GM23338 (cell line): ENCODE measurements at places on chromosomes 5 and 9. TPM values are rescaled to one million over a fixed set of nuclear protein-coding genes. Genes with fewer than 3 reads are reported as not detected.
A peak's percentile ranks its signal among the peaks of the same experiment; 100 is the strongest.

SLC6A19 gene
- polyA plus RNA-seq = not detected in 2 replicates

DNA sequence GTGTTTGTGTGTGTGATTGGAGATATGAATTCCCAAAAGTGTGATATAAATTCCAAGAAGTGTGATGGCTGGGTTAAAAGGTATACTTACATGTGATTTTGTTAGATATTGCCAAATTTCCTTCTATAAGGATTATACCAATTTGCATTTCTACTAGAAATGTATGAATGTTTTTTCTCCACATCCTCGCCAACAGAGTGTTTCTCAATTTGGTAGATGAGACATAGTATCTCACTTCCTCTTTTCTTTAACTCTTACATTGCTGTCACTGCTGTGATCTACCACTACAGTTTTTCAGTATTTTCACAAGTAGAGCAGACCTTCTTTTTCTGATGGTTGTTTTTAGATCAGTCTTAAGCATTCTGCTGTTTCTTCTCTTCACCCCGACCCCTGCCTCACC, 111.3 kb downstream of the FER start:
- H3K4me1 ChIP-seq = no peaks in the 10 kb centered on the region
- no peaks in the 10 kb centered on the region for H3K27me3 ChIP-seq
- H3K36me3 ChIP-seq = no peaks in the 10 kb centered on the region
- no peak for DNase-seq
- no peak overlapping the region for H3K27ac ChIP-seq

FAM193B gene
- 44.4 and 46.1 TPM in 2 replicates for polyA plus RNA-seq

SHISAL2B gene
- polyA plus RNA-seq = 21.1 and 24.4 TPM in 2 replicates

DNA sequence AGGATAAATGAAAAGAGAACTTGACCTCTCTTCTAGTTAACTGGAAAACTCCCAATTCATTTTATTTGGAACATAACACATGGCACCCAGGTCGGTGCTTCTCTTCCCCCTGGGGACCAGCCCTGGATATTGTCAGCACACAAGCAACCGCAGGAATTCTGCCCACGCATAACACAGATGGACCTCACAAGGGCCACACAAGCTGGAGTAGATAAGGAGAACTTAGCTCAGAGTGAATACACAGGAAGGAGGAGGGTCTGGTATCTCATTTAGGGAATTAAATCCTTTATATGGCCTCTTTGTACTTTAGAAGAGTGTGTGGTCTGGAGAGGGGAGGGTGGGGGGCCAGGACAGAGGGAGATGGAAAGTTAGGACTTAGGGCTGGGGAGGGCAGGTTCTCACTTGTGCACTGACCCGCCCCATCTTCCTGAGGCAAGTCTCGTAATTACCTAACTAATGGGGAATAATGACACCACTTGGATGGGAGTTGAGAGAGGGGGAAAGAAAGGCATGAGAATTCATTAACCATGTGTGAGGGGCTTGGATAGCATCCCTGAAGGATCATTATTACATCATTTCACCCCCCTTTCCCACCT, 341.2 kb upstream of the WWC1 start:
- peaks cover 27% of the 10 kb centered on the region for H3K4me1 ChIP-seq
- H3K27me3 ChIP-seq = no peaks in the 10 kb centered on the region
- DNase-seq = no peak
- no peak overlapping the region for H3K4me3 ChIP-seq

DNA sequence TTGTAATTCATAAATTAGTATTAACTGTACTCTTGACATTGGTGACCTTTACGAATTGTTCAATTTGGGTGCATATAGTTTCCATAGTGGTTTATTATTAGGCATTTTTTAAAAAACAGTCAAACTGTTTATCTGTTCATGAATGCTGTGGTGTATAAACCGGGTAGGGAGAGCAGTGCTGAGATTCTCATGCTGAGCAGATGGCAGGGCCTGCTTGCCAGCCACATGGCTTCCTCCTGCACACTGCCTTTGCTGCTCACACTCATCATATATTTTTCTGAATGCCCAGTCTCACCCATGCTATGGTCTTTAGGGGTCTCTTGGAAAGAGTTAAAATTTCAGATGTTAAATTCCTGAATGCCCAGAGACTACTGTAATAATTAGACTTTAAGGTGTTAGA, 40.8 kb downstream of the NNT start:
- no peaks in the 10 kb centered on the region for H3K4me1 ChIP-seq
- no peak overlapping the region for H3K4me3 ChIP-seq
- DNase-seq = no peak
- H3K27me3 ChIP-seq = no peaks in the 10 kb centered on the region
- no peak overlapping the region for H3K27ac ChIP-seq

CCL21 gene
- polyA plus RNA-seq = not detected in 2 replicates

GRCh38 chr9:137465000-137465719, 6.0 kb upstream of the NSMF start:
- H3K27ac ChIP-seq = no peak overlapping the region
- H3K27me3 ChIP-seq = no peaks in the 10 kb centered on the region
- no peak overlapping the region for H3K4me3 ChIP-seq
- H3K4me1 ChIP-seq = no peaks in the 10 kb centered on the region

SPATA31A3 gene
- not detected in 2 replicates for polyA plus RNA-seq

GRCh38 chr5:124060011-124060410, 548.0 kb downstream of the CSNK1G3 start:
- DNase-seq = no peak
- no peaks in the 10 kb centered on the region for H3K27me3 ChIP-seq
- H3K36me3 ChIP-seq = no peaks in the 10 kb centered on the region
- H3K27ac ChIP-seq = no peak overlapping the region
- no peak overlapping the region for H3K4me3 ChIP-seq

MEGF10 gene
- polyA plus RNA-seq = 3.7 and 4.5 TPM in 2 replicates

DNA sequence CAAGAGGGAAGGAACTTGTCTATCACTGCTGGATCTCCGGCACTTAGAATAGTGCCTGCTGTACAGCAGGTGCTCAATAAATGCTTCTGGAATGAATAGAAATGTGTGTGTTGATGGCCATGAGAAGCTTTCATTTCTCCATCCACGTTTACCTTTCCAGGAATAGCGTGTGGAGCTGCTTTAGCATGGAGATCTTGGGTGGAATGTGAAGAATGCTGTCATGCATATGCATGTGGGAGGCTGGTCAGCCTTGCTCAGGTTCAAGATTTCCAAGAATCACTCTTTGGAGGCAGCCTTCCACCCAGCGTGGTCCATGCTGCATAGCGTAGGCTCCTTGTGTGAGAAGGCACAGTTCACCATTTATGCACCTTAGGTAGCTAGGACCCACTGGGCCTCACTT, 19.2 kb downstream of the COL15A1 start:
- H3K36me3 ChIP-seq = no peaks in the 10 kb centered on the region
- H3K4me1 ChIP-seq = peaks cover 10% of the 10 kb centered on the region
- H3K27ac ChIP-seq = no peak overlapping the region
- DNase-seq = peak; percentile 73
- H3K4me3 ChIP-seq = no peak overlapping the region

CBY3 gene
- 0.37 and 0.38 TPM in 2 replicates for polyA plus RNA-seq

DNA sequence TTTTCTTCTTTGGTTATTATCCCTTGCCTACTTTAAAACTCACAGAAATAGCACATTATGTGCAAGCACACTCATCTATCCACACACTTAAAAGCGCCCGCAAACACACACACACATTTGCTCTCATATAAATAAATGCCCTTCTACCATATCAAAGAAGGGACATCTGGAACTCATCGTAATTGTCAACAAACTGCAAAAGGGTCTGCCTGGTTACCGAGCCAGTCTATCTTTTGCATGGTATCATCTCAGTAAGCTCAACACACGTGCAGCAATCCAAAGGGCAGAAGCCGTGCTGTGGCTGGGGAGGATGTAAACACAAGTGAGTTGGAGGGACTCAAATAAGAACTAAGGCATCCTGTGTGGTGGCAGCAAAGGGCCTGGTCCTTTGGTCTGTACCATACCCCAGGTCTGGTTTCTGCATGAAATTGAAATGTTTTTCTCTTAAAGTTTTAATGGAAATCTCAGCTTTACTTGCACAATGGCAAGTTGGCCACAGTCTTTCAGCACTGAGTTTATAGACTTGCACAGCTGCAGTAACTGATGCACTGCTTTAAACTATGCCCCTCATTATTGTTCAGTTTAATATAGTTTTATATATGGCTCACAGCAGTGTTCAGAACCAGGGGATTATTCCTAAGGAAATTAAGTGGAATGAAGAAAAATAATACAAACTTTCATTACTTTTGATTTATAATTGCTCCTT, 331.0 kb downstream of the ADAMTS6 start:
- no peaks in the 10 kb centered on the region for H3K36me3 ChIP-seq
- H3K4me1 ChIP-seq = no peaks in the 10 kb centered on the region
- no peak for DNase-seq
- no peak overlapping the region for H3K4me3 ChIP-seq
- H3K27me3 ChIP-seq = no peaks in the 10 kb centered on the region
- H3K27ac ChIP-seq = no peak overlapping the region

NR2F1 gene
- polyA plus RNA-seq = not detected in 2 replicates

- H3K27ac ChIP-seq = no peak overlapping the region
- no peaks in the 10 kb centered on the region for H3K36me3 ChIP-seq
- H3K4me3 ChIP-seq = no peak overlapping the region
- no peaks in the 10 kb centered on the region for H3K27me3 ChIP-seq
- H3K4me1 ChIP-seq = no peaks in the 10 kb centered on the region
- no peak for DNase-seq
Observed at GRCh38 chr5:140383300-140383699, 18.3 kb upstream of the ANKHD1 start.

PDE6A gene
- polyA plus RNA-seq = 0.08 TPM in 1 of 2 replicates, not detected in the other

DNA sequence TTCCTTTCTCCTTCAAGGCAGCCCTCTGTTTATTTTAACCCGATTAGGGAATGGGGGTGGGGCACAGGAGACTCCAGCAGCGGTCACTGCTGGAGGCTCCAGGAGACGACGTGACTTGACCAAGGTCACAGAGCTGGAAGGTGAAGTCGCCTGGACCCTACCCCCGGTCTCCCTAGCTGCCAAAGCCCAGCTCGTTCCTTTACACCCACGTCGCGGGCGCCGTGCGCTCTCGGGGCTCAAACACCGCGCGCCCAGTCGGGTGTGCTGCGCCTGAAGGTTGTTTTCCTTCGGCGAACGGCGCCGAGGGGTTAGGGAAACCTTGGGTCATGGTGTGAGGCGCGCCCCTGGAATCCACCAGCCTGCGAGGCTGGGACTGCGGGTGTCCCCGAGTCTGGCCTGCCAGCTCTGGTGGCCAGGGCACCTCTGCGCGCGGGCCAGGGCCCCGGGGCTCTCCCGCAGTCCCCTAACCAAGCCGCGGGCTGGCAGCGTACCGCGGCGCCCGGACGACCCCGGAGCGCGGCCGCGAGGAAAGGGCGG, 747 bp upstream of the UNC5A start:
- peak; percentile 45 for DNase-seq
- no peaks in the 10 kb centered on the region for H3K36me3 ChIP-seq
- peak overlapping the region; percentile 77 for H3K4me3 ChIP-seq
- peaks cover 50% of the 10 kb centered on the region for H3K27me3 ChIP-seq
- H3K27ac ChIP-seq = no peak overlapping the region
- peaks cover 10% of the 10 kb centered on the region for H3K4me1 ChIP-seq

- DNase-seq = no peak
- H3K4me3 ChIP-seq = no peak overlapping the region
- no peaks in the 10 kb centered on the region for H3K27me3 ChIP-seq
- H3K4me1 ChIP-seq = peaks cover 18% of the 10 kb centered on the region
Observed at GRCh38 chr5:160260881-160261815, 31.8 kb downstream of the FABP6 start.

DNA sequence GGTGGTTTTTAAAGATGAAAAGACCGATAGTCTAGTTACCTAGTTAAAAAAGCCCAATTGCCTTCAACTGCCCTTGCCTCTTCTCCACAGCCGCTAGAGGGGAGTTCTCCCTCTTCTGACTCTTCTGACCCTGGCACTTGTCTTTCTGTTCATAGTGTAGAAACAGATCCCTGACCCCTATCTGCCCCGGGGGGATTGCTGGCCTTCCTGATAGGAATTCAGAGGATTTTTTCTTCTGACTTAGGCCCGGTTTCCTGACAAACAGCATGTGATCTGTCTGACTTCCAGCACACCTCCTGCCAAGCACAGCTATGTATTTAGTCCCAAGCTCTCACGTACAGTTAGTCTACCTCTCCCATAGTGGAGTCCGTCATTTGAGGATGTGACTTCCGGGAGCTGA, 5.0 kb upstream of the TMEM268 start:
- H3K4me3 ChIP-seq = no peak overlapping the region
- H3K27me3 ChIP-seq = peaks cover 14% of the 10 kb centered on the region
- DNase-seq = peak; percentile 29
- H3K27ac ChIP-seq = no peak overlapping the region

SLC36A3 gene
- not detected in 2 replicates for polyA plus RNA-seq

UBE2D2 gene
- 166 and 172 TPM in 2 replicates for polyA plus RNA-seq

DNA sequence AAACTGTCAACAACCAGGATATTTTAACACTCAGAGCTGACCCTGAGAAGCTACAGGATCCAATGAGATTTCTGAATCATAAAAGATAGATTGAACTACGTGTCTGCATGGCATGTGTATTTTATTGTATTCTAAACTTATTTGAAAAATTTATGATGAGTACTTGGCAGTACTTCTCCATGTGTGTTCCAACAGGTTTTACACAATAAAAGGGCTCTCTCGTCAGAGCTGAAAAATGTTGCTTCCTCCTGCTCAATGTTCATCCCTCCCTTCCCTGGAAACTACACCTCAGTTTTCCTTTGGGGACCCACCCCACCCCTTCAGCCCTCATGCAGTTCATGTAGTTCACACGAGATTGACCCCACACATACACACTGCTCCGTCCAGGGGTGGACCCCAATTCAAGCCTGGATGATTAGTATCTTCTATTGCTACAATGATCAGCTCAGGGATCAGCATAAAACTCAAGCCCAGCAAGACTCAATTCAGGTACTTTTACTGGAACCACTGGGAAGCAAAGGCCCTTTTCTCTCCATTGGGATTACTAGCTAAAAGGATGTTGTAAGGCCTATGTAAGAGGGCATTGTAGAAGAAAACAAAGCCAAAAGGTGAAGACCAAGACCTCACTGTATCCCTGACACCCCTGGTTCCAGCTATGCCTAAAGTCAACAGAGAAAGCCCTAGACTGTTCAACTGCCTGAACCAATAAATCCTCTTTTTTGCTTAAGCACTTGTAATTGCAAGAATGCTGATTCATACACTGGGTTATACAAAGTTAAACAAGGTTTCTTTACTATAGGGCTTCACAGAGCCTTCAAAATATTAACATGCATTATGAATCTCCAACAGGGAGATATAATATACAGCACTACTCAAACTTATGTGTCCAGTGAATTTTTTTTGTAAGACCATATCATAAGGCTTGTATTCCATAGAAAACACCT, 112.6 kb downstream of the SAXO1 start:
- H3K4me3 ChIP-seq = no peak overlapping the region
- no peak overlapping the region for H3K27ac ChIP-seq
- no peaks in the 10 kb centered on the region for H3K4me1 ChIP-seq

- no peaks in the 10 kb centered on the region for H3K36me3 ChIP-seq
- H3K4me1 ChIP-seq = peaks cover 7% of the 10 kb centered on the region
- no peaks in the 10 kb centered on the region for H3K27me3 ChIP-seq
- no peak overlapping the region for H3K27ac ChIP-seq
- H3K4me3 ChIP-seq = no peak overlapping the region
Observed at GRCh38 chr5:126354012-126354857, 69.0 kb upstream of the GRAMD2B start.
